ENCODE measurements at places on chromosomes 1 and 21. TPM values are rescaled to one million over a fixed set of nuclear protein-coding genes. Genes with fewer than 3 reads are reported as not detected.

IGSF9 gene
- polyA plus RNA-seq = 0.86 TPM

LRRN2 gene
- not detected for polyA plus RNA-seq

GBP6 gene
- not detected for polyA plus RNA-seq

PYHIN1 gene
- polyA plus RNA-seq = not detected

CCDC27 gene
- not detected for polyA plus RNA-seq
